ENCODE measurements at places on chromosomes 3 and 15. TPM values are rescaled to one million over a fixed set of nuclear protein-coding genes. Genes with fewer than 3 reads are reported as not detected.
A peak's percentile ranks its signal among the peaks of the same experiment; 100 is the strongest.

Gene ITIH4
- 12.0 TPM for polyA plus RNA-seq

DNA sequence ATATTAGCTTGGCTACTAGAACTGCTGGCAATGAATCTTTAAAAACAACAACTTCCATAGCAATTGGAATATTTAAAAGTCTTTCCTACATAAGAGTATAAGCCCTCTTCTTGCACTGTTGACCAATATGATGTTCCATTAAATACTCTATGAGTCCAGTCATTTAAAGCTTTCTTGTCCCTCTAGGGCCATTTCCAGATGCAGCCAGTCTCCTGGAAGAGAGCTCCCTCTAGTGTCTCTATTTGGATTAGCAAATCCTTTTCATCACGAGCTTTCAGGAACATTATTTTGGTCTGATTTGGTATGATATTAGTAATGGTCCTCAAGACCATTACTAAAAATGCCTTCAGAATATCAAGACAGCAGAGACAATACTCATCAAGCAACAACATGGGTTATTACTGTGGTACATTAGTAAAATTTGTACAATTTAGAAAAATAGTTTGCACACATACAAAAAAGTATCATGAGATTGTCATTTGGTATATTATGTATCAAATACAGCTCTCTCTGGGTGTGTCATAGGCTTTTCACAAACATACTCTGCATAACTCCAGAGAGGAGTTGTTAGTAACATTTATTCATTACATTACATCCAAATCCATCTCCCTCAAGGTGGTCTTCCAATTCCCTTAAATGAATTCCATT is 101.3 kb downstream of the DPH6 start:
- peak; percentile 14 for DNase-seq

Gene TMEM266
- 2.8 TPM for polyA plus RNA-seq

Gene CCR1
- 7.7 TPM for polyA plus RNA-seq

Gene GOLGA8O
- 1.5 TPM for polyA plus RNA-seq

DNA sequence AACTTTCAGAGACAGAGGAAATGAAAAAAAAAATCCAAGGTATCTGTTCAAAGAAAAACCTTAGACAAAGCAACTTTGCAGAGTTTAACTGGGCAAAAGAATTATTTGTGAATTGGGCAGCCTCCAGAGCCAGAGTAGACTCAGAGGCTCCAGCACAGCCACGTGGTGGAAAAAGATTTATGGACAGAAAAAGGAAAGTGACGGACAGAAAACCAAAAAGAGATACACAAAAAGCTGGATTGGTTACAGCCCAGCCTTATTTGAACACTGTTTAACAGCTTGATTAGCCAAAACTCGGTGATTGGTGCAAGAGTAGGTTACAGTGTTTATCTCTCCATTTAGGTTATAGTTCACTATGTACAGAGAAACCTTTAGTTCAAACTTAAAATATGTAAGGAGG is 23.7 kb upstream of the GPD1L start:
- no peak for DNase-seq

Gene SSR3
- 116 TPM for polyA plus RNA-seq
